Fibroblast of gingiva (primary cell): ENCODE measurements at places on chromosomes 5 and 9.
A peak's percentile ranks its signal among the peaks of the same experiment; 100 is the strongest.

- peak; percentile 73 for DNase-seq
These were observed 122.8 kb downstream of the ENC1 start for GRCh38 chr5:74517700-74518099.

DNA sequence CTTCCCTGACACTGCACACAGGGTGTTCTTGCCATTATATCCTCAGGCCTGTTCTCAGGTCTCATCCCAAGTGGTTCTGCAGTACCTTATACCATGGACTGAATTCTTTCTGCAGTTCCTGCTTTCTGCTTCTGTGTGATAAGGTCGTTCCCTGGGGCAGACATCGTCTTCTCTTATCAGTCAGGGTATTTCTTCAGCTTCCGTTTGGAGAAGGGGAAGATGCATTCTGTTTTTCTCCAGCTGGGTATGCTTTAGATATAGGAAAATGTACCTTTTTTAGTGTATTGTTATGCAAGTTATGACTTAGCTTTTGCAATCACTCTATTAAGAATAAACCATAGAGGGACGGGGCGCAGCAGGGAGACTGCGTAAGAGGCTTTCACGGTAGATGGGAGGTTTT lies 31.1 kb downstream of the RALGPS1 start:
- no peak for DNase-seq

DNA sequence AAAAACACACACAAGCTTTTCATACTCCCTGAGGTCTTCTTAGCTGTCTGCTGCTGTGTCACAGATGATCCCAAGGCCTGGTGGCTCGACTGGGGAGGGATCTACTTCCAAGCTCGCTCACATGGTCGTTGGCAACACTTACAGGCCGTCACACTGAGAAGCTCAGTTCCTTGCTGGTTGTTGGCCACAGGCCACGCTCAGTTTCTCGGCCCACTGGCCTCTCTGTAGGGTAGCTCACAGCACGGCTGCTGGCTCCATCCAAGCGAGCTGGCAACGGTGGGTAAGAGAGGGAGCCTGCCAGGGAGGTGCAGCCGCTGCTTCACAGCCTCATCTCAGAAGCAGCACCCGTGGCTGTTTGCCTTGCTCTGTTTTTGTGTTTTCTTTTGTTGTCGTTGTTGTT lies 43.8 kb upstream of the GFPT2 start:
- no peak for DNase-seq

DNA sequence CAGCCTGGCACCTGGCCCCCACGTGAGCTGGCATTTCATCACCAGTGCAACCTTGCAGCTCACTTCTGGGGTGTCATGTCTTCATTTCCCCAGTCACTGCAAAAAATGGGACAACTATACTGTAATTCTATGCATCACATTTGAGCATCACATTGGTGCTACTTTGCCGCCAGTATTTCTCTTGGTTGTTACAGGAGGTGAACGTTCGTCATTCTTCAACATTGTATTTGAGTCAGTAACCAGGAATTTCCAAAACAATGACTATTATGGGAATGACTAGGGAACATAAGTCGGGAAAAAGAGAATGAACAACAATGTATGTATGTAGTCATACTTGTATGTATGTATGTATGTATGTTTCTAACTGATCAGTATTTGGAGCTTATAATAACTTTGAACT lies 1278.0 kb downstream of the EFNA5 start:
- DNase-seq = no peak

GRCh38 chr5:141779503-141779973 lies 97.5 kb upstream of the ARAP3 start:
- DNase-seq = no peak

GRCh38 chr5:108950276-108950675 lies 202.6 kb downstream of the FER start:
- no peak for DNase-seq

GRCh38 chr9:95771556-95772246 lies 103.8 kb upstream of the ERCC6L2 start:
- peak; percentile 46 for DNase-seq

GRCh38 chr9:110604171-110604601 lies 24.6 kb upstream of the SVEP1 start:
- DNase-seq = no peak

DNA sequence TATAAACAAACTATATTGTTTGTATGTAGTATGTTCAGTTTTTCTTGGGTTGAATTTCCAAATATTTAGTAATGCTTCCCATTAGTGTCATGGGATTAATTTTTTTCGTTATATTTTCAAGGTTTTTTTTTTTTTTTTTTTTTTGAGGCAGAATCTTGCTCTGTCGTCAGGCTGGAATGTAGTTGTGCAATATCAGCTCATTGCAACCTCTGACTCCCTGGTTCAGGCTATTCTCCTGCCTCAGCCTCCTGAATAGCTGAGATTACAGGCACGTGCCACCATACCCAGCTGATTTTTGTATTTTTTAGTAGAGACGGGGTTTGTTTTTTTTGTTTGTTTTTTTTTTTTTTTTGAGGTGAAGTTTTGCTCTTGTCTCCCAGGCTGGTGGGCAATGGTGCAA lies 10.6 kb downstream of the DDX46 start:
- peak; percentile 52 for DNase-seq

DNA sequence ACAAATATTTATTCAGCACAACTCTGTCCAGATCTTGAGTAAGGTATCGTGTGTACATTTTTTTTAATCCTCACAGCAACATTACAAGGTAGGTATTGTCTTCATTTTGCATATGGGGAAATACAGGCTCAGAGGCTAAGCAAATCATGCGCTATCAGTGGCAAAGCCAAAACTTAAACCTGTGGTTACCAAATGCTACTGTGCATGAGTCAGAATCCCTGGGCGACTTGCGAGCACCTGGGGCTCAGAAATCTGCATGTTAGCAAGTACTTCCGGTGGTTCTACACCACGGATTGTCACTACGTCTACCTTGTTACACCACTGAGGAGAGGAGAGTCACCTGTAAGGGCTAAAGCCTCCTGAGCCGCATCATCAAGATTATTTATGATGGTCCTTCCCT lies 21.3 kb downstream of the C5orf58 start:
- no peak for DNase-seq

GRCh38 chr9:128554155-128554862 lies 1.9 kb downstream of the SPTAN1 start:
- peak; percentile 90 for DNase-seq

DNA sequence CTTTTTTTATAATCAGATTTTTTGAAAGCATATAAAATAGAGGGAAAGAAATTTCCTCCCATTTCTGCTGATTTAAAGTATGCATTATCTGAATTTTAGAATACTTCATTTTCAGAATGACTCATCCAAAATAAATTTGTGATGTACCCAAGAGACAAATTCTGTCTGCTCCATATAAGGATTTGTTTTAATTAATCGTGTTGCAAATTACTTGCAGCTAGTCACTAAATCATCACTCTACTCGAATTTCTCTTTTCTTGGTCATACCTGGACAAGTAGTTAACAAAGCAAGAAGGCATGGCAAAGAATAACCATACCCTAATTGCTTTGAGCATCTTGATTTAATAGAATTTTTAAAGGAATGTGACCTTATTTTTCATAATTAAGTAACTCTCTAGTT lies 284.1 kb upstream of the GRAMD2B start:
- no peak for DNase-seq

GRCh38 chr9:134208981-134209725 lies 44.8 kb upstream of the RNU6ATAC start:
- DNase-seq = no peak

DNA sequence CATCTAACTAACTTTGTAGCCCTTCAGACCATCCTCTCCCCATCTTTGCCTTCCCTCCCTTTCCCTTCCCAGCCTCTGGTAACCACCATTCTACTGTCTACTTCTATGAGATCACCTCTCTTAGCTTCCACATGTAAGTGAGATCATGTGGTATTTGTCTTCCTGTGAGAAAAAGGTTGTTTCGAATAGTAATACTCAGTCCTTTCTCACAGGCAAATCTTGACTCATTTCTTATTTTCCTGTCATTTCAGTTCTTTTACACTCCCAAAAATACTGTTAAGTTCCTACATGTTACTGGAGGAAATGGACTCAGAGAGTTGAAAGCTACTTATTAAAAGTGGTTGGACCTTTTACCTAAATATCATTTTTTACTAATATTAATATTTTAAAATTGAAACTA lies 82.1 kb downstream of the SLF1 start:
- no peak for DNase-seq

DNA sequence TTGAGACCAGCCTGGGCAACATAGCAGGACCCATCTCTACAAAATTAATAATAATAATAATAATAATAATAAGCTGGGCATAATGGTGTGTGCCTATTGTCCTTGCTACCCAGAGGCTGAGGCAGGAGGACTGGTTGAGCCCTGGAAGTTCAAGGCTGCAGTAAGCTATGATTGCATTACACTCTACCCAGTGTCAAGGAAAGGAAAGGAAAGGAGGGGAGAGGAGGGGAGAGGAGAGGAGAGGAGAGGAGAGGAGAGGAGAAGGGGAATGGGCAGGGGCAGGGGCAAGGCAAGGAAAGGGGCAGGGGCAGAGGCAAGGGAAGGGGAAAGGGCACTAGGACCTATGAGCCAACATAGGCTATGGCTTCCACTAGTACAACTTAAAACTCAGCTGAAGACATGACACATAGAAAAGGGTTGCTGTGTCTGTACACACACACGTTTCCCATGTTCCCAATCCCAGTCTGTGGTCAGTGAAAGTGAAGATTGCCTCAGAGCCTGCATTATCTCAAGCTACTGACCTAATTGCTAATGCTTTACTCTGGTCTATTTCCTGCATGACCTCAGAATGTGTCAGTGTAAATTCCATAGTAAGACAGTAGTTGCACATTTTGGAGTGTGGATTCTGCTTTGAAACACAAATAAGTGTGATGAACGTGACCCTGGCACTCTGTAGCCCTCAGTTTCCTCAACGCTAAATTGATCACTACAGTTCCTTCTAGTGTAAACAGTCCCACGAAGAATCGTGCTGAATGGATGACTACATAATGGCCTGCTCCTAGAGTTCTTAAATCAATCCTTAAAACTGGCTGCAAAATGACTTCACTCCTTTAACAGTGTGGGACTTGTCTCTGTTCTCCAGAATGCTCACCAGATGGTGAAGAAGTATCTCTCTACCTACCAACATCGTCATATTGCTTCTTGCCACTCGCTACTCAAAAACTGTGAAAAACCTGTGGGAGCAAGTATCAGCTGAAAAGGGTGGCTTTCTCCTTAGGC lies 497.0 kb downstream of the RAB3C start:
- DNase-seq = peak; percentile 91

GRCh38 chr9:115524453-115525059 lies 406.6 kb upstream of the TNC start:
- DNase-seq = peak; percentile 49

DNA sequence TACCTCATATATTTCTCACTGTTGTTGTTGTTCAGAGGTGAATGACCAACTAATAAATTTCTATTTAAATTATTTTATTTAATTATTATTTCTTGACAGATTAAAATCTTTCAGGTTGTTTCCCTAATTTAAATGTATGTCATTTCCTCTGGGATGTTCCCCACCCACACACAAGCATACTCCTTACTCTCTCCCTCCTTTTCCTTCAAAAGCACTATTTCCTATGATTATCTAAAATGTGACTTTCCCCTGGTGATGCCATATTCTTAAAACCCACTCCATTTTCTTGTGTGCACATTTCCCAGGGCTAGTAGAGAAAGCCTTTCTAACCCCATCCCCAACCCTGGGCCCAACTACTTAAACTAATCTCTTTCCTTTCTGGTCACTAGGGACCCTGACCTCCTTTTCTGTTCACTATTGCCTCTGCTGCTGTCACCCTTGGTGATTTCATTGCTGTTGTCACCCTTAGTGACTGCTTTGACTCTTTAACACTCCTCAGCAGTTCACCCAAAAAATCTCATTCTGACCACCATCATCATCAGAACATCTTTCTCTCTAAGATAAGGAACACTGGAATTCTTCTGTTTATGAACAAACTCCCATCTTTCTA lies 16.8 kb downstream of the IL33 start:
- no peak for DNase-seq

GRCh38 chr5:38323645-38324295 lies 65.4 kb downstream of the EGFLAM start:
- peak; percentile 73 for DNase-seq

- DNase-seq = peak; percentile 33
These were observed 28.2 kb downstream of the MTRR start for GRCh38 chr5:7897014-7897600.

DNA sequence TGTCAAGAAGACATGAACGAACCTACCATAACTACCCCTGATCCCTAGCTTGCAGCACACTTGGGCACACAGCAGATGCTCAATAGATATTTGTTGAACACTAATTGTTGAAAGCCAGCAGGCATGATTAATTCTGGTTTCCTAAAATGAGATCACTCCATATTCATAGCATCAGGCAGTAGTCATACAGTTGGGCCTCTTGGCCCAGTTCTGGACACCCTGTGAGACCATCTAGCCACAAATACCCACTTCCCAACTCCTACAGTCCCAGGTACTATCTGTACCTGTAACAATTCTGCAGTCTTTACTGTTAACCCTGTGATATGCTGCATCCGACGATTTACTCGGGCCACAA lies 24.2 kb downstream of the P4HA2 start:
- no peak for DNase-seq

- DNase-seq = no peak
These were observed 108.9 kb downstream of the EHMT1 start for GRCh38 chr9:137727716-137728115.

- peak; percentile 65 for DNase-seq
These were observed 9.1 kb downstream of the PIK3R1 start for GRCh38 chr5:68224509-68225187.

DNA sequence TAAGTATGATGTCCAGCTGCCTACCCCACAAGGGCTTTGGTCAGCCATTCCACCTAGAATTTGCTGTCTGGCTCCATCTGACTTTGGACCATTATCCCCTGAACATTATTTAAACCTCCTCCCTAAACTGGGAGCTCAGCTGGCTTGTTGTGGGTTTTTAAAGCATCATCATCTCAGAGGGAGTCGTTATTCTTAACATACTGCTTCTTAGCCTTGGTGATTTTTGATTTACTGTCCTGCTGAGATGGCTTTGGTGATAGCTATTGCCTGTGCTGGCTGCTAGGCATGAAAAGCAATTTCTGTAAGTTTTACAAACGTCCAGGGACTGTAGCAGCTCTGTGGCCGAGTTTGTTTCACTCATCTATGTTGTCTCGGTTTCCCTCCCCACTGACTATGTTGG lies 256.1 kb downstream of the NR3C1 start:
- DNase-seq = no peak
